ENCODE measurements at places on chromosomes 16 and 17.

- no peak for DNase-seq
Observed at GRCh38 chr17:45008216-45008615, 40.1 kb upstream of the C1QL1 start.

GRCh38 chr16:8989099-8989878 is 25.6 kb upstream of the USP7 start:
- DNase-seq = no peak

DNA sequence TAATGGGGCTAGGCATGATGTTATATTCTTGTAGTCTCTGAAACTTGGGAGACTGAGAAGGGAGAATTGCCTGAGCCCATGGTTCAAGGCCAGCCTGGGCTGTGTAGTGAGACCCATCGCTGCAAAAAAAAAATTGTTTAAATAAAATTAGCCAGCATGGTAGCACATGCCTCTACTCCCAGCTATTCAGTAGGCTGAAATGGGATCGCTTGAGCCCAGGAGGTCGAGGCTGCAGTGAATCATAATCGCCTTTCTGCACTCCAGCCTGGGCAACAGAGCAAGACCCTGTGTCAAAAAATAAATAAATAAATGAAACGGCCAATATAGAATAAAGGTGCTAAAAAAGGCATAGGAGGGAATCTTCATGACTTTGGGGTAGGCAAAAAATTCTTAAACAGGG is 13.9 kb upstream of the SLX4 start:
- no peak for DNase-seq

GRCh38 chr16:56783344-56783743 is 53.4 kb downstream of the NUP93 start:
- DNase-seq = no peak

GRCh38 chr16:54508351-54508750 is 221.8 kb upstream of the IRX3 start:
- no peak for DNase-seq

- no peak for DNase-seq
Observed at GRCh38 chr16:76780556-76780955, 410.4 kb upstream of the MON1B start.

- DNase-seq = no peak
Observed at GRCh38 chr16:9567666-9568065, 476.2 kb downstream of the HAPSTR1 start.

DNA sequence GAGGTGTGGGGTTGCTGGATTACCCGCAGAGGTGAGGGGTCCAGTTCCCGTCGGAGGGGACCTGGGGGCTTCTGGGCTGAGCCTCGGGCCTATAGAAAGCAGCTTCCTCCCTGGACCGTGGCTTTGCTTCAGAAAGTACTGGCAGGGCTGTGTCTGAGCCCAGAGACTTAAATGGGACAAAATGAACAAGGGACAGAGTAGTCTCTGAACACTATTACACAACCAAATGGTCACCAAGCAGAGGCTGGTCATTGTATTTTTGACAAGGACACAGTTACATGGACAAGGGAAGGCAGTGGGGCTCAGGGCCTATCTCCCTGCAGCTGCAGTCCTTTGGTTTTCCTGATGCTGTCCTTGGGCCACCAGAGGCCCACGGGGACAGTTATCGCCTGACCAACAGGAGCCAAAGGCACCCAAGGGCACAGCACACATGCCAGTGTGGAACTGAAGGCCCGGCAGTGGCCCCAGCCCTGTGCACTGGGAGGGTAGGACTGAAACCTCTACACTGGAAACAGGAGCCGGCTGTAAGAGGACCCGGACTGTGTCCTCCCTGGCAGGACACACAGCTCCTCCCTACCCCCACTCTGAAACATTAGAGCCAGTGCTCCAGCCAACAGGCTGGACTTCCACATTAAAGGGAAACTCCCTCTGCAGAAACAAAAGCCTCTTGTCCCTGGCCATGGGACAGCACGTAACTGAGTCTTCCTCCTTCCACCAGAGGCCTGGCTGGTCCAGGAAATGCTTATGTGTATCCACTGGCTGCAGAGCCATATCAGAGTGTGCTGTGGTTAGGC is 26.0 kb upstream of the ERN1 start:
- DNase-seq = peak; percentile 37

GRCh38 chr17:77317091-77317750 is 176.5 kb downstream of the SEC14L1 start:
- DNase-seq = no peak
